Esophagus squamous epithelium (tissue), 5 donors: ENCODE measurements at places on chromosomes 11 and 22. TPM values are rescaled to one million over a fixed set of nuclear protein-coding genes. Genes with fewer than 3 reads are reported as not detected.
A peak's percentile ranks its signal among the peaks of the same experiment; 100 is the strongest.

The OR4A16 gene
- total RNA-seq: not detected

The NFAM1 gene
- total RNA-seq: 0.11 TPM

DNA sequence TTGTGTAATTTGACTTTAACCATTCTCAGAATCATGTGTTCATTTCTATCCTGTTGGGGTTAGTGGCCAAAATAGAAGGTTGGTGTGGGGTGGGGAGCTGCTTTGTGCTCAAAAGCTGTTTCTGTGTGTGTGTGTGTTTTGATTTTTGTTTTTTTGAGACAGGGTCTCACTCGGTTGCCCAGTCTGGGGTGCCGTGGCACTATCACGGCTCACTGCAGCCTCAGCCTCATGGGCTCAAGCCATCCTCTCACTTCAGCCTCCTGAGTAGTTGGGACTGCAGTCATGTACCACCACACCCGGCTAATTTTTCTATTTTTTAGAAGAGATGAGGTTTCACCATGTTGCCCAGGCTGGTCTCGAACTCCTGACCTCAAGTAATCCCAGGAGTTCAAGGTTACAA lies 18.1 kb upstream of the AIFM3 start:
- DNase-seq: no peak
- H3K27me3 ChIP-seq: no peaks in the 10 kb centered on the region
- H3K4me1 ChIP-seq: peaks cover 89% of the 10 kb centered on the region
- H3K4me3 ChIP-seq: no peak overlapping the region
- H3K36me3 ChIP-seq: no peaks in the 10 kb centered on the region

- H3K27ac ChIP-seq: no peak overlapping the region
- no peak for DNase-seq
- peaks cover 8% of the 10 kb centered on the region for H3K27me3 ChIP-seq
- no peaks in the 10 kb centered on the region for H3K4me1 ChIP-seq
Measured at GRCh38 chr22:22022255-22022840, 39.8 kb upstream of the TOP3B start.

DNA sequence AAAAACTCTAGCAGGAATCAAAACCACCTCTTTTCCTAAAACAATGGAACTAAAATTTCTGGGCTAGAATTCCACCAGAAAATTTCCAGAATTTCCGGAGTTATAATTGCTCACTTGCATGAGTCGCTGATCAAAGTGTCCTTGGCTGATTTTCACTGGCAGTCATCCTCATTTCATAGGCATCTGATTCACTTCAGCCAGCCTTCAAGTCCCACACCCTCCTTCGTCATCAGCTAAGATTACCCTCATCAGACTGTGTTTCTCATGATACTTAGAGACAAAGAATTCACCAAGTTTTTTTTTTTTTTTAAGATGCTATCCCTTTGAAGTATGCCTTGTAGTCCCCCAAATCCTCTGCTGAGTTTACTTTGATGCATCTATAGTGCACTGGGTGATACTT lies 71.5 kb upstream of the RAB38 start:
- H3K4me1 ChIP-seq: no peaks in the 10 kb centered on the region
- H3K27ac ChIP-seq: no peak overlapping the region
- DNase-seq: no peak
- no peak overlapping the region for H3K4me3 ChIP-seq

DNA sequence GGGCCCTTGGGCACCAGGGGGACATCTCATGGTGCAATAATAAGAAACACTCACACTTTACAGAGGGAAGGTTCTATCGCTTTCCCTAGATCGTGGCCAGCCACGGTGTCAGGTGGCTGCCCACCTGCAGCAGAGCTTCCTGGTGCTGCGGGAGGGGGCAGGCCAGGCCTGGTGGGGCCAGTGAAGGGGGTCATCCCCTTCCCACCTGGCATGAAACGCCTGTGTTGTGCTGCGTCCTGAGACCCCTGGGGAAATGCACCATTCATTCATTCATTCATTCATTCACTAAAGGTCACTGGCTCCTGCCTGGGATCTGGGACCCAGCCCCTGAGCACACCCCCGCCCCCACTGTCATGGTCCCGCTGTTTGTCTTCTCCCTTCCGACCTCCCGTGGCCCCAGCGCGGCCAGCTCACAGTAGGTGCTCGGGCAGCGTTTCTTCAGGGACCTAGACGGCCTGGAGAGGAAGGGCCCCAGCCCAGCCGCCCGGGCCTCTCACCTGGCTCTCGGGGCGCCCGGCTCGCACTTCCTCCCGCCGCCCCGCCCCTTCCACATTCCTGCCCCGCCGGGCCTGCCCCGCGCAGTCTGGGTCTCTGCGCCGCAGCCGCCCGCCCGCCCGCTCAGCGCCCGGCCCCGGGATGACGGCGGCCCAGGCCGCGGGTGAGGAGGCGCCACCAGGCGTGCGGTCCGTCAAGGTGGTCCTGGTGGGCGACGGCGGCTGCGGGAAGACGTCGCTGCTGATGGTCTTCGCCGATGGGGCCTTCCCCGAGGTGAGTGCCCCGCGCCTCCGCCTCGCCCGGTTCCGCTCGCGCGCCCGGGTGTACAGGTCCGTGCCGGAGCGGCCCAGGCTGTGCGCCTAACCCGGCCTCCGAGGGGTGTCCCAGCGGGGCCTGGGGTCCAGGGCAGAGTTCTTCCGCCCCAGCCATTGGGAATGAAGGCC lies at the start of gene RHOD:
Gene RHOD, plus strand, starts transcription at position 581 of the 938 bp plus-strand sequence. Its CDS starts 56 bp downstream, at position 637.
- peak within 1 kb of the TSS; percentile 92 for H3K27ac ChIP-seq
- no peaks in the 10 kb centered on the region for H3K36me3 ChIP-seq
- no peaks in the 10 kb centered on the region for H3K27me3 ChIP-seq
- peak within 1 kb of the TSS; percentile 64 for H3K4me3 ChIP-seq

DNA sequence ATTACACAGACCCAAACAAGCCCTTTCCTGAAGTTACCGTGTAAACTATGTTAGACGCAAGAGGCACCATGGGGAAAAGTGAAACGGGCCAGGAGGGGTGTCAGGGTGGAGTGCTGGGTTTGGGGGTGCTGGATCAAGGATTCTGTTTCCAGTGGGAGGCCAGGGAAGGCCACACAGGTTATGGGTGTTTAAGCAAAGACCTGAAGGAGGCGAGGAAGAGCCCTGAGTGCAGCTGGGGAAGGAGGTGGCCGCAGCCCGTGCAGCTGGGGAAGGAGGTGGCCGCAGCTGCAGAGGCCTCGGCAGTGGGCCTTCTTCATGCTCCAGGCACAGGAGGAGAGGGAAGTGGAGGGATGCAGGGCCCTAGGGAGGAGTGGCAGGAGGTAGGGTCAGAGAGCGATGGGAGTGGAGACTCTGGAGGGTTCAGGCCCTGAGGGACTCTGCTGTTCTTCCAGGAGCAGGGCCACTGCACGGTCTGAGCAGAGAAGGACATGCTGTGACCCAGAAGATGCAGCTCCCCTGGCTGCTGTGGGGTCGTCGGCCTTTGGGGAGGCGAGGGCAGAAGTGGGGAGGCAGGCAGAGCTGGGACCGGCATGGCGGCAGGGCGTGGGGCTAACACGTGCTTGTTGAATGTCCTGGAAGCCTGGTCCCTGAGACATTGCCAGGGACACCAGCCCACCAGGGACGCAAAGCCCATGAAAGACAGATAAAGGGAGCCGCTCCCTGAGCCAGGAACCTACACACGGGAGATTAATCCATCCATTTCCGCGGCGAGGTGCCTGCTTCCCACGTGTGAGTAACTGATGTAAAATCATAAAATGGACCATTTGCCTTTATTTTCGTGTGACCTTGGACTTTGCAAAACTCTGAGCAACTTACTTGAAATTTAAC lies 1049.1 kb downstream of the BRD1 start:
- no peaks in the 10 kb centered on the region for H3K4me1 ChIP-seq
- no peaks in the 10 kb centered on the region for H3K36me3 ChIP-seq
- H3K27me3 ChIP-seq: no peaks in the 10 kb centered on the region
- no peak overlapping the region for H3K27ac ChIP-seq

DNA sequence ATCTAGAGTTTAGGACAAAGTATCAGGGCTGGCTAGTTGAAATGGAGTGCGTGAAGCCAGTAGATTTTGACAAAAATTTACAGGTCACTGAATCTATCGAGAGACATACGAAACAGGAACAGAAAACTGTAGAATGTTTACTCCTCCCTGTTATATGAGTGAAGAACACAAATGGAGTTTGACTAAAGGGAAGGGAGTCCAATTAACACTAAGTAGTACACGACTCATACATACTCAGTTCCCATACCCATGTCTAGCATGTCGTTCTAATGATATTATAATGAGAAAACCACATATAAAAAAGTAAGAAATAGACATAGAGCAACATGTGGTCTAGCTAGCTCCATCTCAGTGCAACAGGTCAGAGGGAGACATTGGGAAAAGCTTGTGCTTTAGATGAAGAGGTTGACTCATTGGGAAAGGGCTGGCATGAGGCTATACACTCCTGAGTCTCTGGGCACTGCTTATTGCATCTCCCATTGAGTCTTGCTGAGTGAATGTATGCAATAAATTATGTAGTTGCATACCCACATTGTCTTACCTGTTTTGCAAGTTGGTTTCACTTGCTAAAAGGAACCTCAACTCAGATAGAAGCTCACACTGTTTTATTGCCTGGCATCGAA lies 43.5 kb downstream of the CD44 start:
- no peak overlapping the region for H3K27ac ChIP-seq
- H3K4me1 ChIP-seq: peaks cover 65% of the 10 kb centered on the region
- no peak overlapping the region for H3K4me3 ChIP-seq

GRCh38 chr22:37808294-37808657 lies 542 bp downstream of the GCAT start:
- peak overlapping the region; percentile 51 for H3K4me3 ChIP-seq
- no peak for DNase-seq
- H3K27me3 ChIP-seq: no peaks in the 10 kb centered on the region
- peak overlapping the region; percentile 89 for H3K27ac ChIP-seq
- peaks cover 36% of the 10 kb centered on the region for H3K4me1 ChIP-seq

DNA sequence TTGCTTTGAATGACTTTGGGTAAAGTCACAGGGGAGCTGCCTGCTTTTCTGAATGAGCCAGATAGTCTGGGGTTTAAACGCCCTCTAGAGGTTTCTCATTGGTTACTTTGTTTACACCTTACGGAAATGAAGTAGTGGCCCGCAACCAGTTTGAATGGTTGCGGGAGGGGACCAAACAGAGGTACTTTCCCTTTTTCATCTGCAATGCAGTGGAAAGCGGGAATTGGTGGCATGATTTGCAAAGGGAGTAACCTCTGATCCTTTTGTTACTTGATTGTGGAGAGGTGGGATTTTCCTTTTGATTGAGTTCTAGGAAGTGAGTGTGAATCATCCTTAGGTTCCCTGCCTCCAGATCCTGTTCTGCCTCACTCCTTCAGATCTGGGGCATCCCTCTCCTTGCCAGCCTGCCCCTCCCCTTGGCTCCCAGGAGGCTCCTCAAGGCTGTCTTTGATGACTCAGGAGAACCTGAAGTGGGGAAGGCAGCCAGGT lies 15.9 kb upstream of the GLYATL1 start:
- H3K4me3 ChIP-seq: no peak overlapping the region
- no peaks in the 10 kb centered on the region for H3K36me3 ChIP-seq
- no peaks in the 10 kb centered on the region for H3K4me1 ChIP-seq
- no peak for DNase-seq
- no peak overlapping the region for H3K27ac ChIP-seq
